Epithelial cell of prostate (primary cell): ENCODE measurements at places on chromosomes 7 and 10.

DNA sequence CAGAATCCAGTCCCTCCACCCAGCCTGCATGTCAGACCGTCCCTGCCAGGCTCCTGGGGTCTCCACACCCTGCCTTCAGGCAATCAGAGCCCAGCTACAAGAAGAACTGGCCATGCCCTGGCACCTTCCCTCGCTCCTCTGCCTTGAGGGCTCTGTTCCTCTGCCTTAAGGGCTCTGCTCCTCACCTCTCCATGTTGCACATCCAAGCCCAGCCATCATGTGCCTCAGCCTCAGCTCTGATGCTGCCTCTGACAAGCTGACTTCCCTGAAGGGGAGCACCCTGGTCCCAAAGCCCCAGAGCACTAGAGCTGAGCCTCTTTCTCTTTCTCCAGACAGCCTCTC is 50.3 kb upstream of the ANTXRL start:
- DNase-seq, result no peak

DNA sequence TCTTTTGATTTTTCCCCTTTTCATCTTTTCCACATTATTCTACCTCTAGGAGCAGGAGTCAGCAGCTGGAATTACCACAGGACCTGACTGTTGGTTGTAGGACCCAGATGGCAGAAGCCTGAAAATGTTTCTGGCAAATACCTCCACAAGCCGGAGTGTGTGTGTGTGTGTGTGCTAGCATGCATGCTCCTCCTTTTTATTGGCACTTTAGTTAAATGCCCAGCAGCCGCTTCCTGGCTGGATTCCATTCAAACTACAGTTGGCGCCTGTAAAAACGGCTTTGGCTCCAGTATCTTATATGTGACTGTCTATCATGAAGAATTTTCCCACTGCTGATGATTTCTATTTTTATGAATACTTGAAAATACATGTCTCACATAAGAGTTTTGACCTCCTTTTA is 319.7 kb upstream of the SP4 start:
- no peak for DNase-seq

- DNase-seq, result no peak
Measured at GRCh38 chr10:6148908-6149307, 53.8 kb upstream of the PFKFB3 start.

DNA sequence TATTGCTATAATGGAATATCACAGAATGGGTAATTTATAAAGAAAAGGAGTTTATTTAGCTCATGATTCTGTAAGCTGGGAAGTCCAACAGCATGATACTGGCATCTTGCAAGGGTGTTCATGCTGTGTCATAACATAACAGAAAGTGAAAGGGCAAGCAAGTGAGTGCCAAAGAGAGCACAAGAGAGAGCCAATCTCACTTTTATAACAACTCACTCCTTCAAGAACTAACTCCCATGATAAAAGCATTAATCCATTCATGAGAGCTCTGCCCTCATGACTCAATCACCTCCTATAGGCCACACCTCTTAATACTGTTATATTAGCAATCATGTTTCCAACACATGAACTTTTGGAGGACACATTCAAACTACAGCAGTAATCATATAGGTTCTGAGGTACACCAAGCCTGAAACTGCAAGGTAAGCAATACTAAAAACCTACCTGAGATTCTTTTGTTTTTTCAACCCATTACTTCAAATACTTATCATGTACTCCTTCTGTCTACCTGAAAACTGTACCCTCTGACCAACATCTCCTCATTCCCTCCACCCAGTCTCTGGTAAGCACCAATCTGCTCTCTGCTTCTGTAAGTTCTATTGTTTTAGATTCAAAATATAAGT is 219.7 kb downstream of the MTERF1 start:
- DNase-seq, result no peak

- DNase-seq, result peak; percentile 5
Measured at GRCh38 chr7:113796557-113796956, 122.3 kb downstream of the PPP1R3A start.

- DNase-seq, result peak; percentile 2
Measured at GRCh38 chr10:4331150-4331549, 494.9 kb upstream of the AKR1E2 start.

DNA sequence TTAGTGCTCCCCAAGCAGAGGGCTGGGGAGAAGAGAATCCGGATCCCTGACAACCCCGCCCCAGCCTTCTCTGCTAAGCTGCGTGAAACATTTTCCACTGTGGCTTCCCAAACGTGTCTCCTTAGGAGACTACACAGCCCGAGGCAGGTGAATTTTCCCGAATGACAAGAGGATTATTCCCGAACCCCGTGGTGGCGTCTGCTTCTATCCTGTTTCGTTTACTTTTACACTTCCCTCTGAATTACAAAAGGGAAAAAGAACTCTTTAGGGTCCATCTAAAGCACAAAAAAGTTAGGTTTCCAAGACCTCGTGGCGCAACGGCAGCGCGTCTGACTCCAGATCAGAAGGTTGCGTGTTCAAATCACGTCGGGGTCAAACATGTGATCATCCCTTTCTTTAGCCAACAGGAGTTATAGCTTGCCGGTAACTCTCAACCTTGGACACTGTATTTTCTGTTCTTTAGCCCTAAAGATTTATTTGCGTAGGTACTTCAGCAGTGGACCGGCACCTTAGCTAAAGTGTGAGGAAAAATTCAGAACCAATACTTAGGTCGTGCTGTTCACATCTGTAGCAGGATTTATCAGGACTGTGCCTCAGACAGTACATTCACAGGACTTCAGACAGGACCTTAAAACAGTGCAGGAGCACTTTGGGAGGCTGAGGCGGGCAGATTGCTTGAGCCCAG is 3.2 kb upstream of the ZNF789 start:
- no peak for DNase-seq

- peak; percentile 81 for DNase-seq
Measured at GRCh38 chr7:134364619-134365037, 47.9 kb upstream of the SLC35B4 start.

DNA sequence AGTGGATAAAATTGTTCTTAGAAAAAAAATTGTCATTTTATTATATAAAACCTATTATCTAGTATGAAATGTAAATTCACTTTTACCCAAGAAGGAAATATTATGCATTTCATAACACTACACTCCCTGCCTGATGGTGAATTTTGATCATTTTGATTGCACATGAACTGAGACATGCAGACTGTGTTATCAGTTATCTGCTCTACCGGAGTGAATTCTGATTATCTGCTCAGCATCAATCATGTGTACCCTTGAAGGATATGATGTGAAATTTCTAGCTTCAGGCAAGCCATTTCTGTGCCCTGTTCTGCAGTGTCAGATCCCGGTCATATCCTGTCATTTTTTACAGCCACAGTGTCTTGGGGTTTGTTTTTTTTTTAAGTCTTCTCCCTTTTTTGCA is 85.0 kb upstream of the FGL2 start:
- no peak for DNase-seq

DNA sequence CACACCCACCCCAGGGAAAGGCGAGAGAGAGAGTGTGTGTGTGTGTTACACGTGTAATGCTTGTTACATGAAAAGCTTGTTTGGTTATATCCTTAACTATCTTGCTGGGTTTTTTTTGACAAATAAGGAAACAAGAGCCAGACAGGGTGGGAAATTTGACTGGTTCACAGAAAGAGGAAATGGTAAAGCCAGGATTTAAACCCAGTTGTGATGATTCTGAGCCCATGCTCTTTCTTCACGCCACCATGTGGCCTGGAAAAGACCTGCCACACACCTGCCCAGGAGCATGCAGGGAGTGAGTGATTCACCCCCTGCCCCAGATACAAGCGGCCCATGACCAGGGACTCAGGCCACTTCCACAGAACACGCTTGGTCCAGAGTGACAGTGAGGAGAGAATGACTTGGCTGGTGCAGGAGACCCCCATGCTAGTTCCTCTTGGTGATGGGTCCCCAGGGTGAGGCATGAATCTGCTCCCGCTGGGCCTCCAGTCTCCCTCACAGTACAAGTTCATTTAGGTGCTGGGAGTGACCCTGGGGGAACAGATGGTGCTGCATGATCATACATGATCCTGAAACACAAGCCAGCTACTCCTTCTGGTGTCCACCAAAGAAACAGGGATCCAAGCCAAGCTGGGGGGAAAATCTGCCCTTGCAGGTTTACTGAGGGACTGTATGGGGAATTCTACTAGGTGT is 21.0 kb upstream of the EIF5AL1 start:
- no peak for DNase-seq

DNA sequence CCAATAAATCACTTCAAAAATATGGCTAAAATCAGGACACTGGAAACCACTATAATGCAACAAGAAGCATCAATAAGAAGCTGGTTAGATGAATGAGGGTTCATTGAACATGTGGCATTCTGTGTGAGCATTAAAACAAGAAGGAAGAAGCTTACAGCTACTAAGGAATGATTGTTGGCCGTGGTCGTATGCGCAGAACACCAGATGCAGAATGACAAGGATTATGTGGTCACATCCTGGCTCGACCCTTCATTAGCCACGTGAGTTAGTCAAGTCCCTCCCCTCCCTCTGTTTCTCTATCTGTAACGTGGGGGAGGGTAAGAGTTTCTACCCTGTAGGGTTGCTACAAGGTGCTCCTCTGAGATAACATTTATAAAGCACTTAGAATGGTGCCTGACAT is 174.3 kb downstream of the ADAM12 start:
- no peak for DNase-seq
